ENCODE measurements at places on chromosomes 12 and 14. TPM values are rescaled to one million over a fixed set of nuclear protein-coding genes. Genes with fewer than 3 reads are reported as not detected.

DNA sequence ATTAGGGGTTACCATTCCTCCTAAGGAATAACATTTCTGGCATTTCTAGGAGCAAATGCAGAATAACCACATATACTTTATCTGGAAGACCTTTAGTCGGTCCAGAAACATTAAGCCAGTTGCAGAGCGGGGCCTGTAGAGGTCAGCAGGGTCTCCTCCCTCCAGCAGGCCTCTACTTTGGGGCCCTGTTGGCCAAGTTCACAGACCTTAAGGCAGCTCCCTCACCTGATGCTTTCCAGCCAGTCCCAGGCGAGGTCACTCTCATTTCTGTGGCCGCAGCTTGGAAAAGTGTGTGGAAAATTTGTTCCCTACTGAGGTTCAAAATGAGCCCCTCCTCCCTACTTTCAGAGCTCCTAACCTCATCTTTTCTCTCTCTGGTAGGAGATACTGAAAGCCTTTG, 74.1 kb downstream of the ESR2 start:
- H3K4me1 ChIP-seq = no peaks in the 10 kb centered on the region
- H3K36me3 ChIP-seq = peaks cover 22% of the 10 kb centered on the region
- no peak overlapping the region for H3K27ac ChIP-seq
- no peak overlapping the region for H3K4me3 ChIP-seq
- H3K27me3 ChIP-seq = no peaks in the 10 kb centered on the region

GRCh38 chr12:75389706-75390105, 1.2 kb upstream of the GLIPR1L2 start:
- no peaks in the 10 kb centered on the region for H3K27me3 ChIP-seq
- H3K4me1 ChIP-seq = peaks cover 25% of the 10 kb centered on the region
- no peak for DNase-seq
- no peak overlapping the region for H3K4me3 ChIP-seq
- no peaks in the 10 kb centered on the region for H3K36me3 ChIP-seq
- H3K27ac ChIP-seq = no peak overlapping the region

The TIMELESS gene
- 2.6 TPM for polyA plus RNA-seq

The COX8C gene
- not detected for polyA plus RNA-seq

- H3K4me1 ChIP-seq = no peaks in the 10 kb centered on the region
- no peaks in the 10 kb centered on the region for H3K27me3 ChIP-seq
- DNase-seq = no peak
- no peak overlapping the region for H3K4me3 ChIP-seq
Observed at GRCh38 chr14:77062261-77062660, 33.8 kb upstream of the IRF2BPL start.

The WSCD2 gene
- not detected for polyA plus RNA-seq

DNA sequence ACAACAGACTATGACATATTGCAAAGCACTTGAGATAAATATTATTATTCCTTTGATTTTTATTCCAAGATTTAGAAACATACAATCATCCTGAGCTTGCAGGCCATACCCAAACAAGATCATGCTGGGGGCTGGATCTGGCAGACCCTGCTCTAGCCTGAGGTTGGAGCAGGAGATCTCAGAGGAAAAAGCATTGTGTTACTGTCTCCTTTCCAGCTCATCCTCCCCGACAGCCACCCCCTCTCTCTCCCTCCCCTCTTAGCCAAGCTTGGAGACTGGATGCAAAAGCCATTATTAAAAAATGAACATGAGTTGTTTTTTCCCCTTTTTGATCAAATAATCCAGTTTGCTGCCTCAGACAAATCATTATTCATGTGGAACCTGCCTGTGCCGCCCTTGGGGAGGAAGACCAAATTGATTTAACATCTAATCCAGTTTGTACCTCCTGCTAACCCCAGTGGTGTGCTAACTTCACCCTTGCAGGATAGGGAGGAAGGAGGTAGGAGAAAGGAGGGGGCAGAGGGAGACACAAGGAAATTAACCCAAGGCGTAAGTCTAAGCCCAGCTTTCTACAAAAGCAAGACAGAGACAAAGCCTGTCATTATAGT, 565.8 kb upstream of the TBX3 start:
- no peaks in the 10 kb centered on the region for H3K36me3 ChIP-seq
- no peaks in the 10 kb centered on the region for H3K4me1 ChIP-seq
- no peak overlapping the region for H3K4me3 ChIP-seq
- no peak for DNase-seq

GRCh38 chr12:916240-916639, 33.3 kb downstream of the RAD52 start:
- no peaks in the 10 kb centered on the region for H3K27me3 ChIP-seq
- no peak overlapping the region for H3K4me3 ChIP-seq
- no peak for DNase-seq
- H3K4me1 ChIP-seq = peaks cover 35% of the 10 kb centered on the region
- H3K36me3 ChIP-seq = peaks cover 34% of the 10 kb centered on the region
- H3K27ac ChIP-seq = no peak overlapping the region

- H3K27ac ChIP-seq = no peak overlapping the region
- no peaks in the 10 kb centered on the region for H3K36me3 ChIP-seq
- no peak overlapping the region for H3K4me3 ChIP-seq
- H3K27me3 ChIP-seq = no peaks in the 10 kb centered on the region
Observed at GRCh38 chr12:22799503-22799902, 174.5 kb downstream of the ETNK1 start.

DNA sequence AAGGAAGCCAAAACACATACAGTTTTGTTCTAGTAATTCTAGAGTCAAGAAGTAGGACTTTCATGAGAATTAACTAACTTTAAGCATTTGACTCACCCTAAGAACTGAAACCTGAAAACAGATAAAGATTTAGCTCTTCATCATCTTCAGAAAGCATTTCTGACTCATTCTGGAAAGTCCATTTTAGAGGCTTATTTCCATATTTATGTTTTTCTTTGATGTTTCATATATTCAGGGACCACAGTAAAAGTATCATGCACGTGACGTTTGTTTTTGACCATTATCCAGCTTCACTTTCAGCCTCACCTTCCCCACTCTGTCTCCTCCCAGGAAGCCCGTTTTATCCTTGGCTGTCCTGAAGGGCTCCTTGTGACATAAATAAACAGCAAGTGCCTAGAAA, 79.2 kb downstream of the MDGA2 start:
- no peaks in the 10 kb centered on the region for H3K4me1 ChIP-seq
- H3K36me3 ChIP-seq = no peaks in the 10 kb centered on the region
- no peak overlapping the region for H3K27ac ChIP-seq
- no peak overlapping the region for H3K4me3 ChIP-seq
- no peaks in the 10 kb centered on the region for H3K27me3 ChIP-seq

The ALX1 gene
- not detected for polyA plus RNA-seq

The PTPRR gene
- polyA plus RNA-seq = 2.9 TPM

- no peaks in the 10 kb centered on the region for H3K36me3 ChIP-seq
- no peak for DNase-seq
Observed at GRCh38 chr12:67430708-67431335, 161.7 kb downstream of the CAND1 start.

The RNFT2 gene
- polyA plus RNA-seq = 0.95 TPM

The FSCB gene
- polyA plus RNA-seq = not detected

The ABCD2 gene
- 0.03 TPM for polyA plus RNA-seq

DNA sequence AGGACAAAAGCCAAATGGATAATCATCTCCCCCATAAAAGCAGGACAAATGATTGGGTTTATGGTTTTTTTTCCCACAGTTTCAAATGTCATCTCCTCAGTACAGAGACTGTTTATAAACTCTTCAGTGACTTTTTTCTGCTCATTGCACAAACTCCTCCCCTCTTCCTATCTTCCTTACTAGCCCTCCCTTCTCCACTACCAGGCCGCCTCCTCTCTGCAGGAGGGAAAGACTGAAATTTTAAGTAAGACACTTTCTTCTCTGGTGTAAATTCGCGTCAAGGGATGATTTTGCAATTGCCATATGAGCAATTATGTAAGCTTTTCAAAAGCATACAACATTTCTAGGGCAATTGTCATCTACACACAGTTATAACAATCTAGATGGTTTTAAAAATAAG, 37.0 kb downstream of the BTG1 start:
- no peak overlapping the region for H3K4me3 ChIP-seq
- DNase-seq = no peak
- H3K4me1 ChIP-seq = no peaks in the 10 kb centered on the region
- H3K27ac ChIP-seq = no peak overlapping the region

All from keratinocyte (primary cell).